Liver (tissue), 10 donors: ENCODE measurements at places on chromosomes 1 and 21. TPM values are rescaled to one million over a fixed set of nuclear protein-coding genes. Genes with fewer than 3 reads are reported as not detected.

The LINGO4 gene
- total RNA-seq, result 0.05 TPM

GRCh38 chr1:9249534-9250410 lies 15.2 kb downstream of the H6PD start:
- DNase-seq, result peak; percentile 54
- no peak overlapping the region for H3K4me3 ChIP-seq
- H3K4me1 ChIP-seq, result peaks cover 86% of the 10 kb centered on the region

GRCh38 chr1:68128820-68129219 lies 78.4 kb upstream of the DIRAS3 start:
- no peaks in the 10 kb centered on the region for H3K27me3 ChIP-seq
- DNase-seq, result no peak
- H3K4me3 ChIP-seq, result no peak overlapping the region
- H3K36me3 ChIP-seq, result no peaks in the 10 kb centered on the region
- H3K4me1 ChIP-seq, result no peaks in the 10 kb centered on the region

DNA sequence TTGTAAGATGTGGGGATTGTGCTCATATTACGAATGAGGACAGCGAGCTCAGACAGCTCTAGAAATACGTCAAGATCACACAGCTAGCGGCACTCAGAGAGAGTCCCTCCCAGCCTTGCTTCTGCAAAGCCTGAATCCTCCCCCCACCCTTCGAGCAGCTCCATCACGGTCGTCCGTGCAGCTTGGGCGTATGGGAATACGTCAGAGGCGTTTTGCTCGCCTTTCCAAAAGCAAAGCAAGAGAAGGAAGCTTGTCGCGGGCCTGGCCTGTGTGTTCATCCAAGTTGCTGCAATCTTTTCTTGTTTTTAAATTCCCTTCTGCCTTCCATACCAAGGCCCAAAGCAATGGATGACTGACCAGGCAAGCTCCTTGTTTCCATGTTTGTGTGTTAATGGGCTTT lies 125.5 kb upstream of the IRF2BP2 start:
- DNase-seq, result no peak
- no peak overlapping the region for H3K4me3 ChIP-seq
- H3K36me3 ChIP-seq, result no peaks in the 10 kb centered on the region
- no peaks in the 10 kb centered on the region for H3K4me1 ChIP-seq

The KIF26B gene
- 0.50 TPM for total RNA-seq

GRCh38 chr1:204177133-204177532 lies 11.0 kb upstream of the REN start:
- no peaks in the 10 kb centered on the region for H3K27me3 ChIP-seq
- H3K4me3 ChIP-seq, result no peak overlapping the region
- H3K27ac ChIP-seq, result no peak overlapping the region
- no peaks in the 10 kb centered on the region for H3K4me1 ChIP-seq
- no peak for DNase-seq

DNA sequence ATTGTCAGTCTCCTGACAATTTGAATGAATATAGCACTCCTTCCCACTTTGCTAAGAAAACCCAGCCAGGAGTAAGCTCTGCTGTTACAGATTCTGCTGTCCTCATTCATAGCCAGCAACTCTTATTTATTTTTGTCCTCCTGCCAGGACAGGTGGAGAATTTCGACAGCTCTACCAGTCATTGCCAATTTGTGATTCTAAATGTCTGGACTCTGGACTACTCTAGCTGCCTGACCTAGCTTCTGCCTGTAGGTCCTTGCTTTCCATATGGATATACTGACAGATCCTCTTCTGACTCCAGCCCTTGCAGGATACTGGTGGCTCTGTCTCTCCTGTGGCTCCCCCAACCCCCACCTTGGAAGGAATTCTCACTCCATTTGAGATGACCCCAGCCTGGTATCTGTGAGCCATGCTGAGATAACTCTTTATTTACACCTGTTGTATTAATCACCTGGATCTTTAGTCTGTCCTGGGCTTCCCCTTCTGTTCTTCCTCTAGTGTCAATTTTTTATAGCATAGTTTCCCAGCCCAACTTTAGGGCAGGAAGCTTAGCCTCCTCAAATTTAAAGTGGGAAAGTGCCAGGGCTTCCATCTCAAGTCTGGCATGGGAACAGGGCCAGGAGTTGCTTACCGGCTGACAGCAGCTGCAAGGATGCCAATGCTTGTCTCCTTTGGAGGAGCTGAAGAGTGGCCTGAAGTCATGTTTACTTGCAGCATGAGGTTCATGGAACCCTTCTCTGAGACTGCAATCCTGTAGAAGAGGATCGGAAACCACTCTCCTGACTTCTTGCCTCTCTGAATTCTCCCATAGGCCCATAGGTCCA lies 6.7 kb downstream of the PM20D1 start:
- DNase-seq, result no peak
- no peaks in the 10 kb centered on the region for H3K36me3 ChIP-seq
- H3K27me3 ChIP-seq, result no peaks in the 10 kb centered on the region
- peak overlapping the region; percentile 66 for H3K27ac ChIP-seq
- H3K4me1 ChIP-seq, result no peaks in the 10 kb centered on the region

The CAMK2N1 gene
- 13.0 TPM for total RNA-seq
